ENCODE measurements at places on chromosomes 2 and 18.
A peak's percentile ranks its signal among the peaks of the same experiment; 100 is the strongest.

DNA sequence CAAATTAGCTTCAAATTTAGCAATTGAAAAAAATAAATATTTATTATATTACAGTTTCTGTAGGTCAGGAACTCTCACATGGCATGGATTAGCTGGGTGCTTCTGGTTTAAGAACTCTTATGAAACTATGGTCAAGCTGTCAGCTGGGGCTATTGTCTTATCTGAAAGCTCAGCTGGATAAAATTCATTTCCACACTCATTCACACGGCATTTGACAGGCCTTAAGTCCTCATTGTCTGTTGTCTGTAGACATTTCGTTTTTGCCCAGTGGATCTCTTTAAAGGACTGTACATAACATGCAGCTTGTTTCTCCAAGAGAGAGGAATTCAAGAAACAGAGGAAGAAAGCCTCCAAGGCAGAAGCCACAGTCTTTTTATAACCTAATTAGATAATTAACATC, 1556.8 kb upstream of the SLC39A10 start:
- no peak for DNase-seq

- no peak for DNase-seq
Observed at GRCh38 chr2:101096619-101097142, 54.5 kb downstream of the TBC1D8 start.

GRCh38 chr2:62423235-62423634, 82.8 kb downstream of the TMEM17 start:
- DNase-seq = no peak

GRCh38 chr2:156837635-156838370, 401.6 kb downstream of the GPD2 start:
- DNase-seq = no peak

DNA sequence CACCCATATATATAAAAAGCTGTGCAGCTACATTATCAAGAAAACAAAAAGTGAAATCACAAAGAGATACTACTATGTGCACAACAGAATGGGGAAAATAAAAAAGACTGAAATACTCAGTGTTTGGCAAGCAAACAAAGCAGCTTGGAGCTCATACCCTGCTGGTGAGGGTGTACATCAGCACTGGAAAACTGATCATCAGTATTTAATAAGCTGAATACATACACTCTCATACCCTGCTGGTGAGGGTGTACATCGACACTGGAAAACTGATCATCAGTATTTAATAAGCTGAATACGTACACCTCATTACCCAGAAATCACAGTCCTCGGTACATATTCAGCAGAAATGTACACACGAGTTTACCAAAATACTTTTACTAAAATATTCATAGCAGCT, 220.8 kb downstream of the SPP2 start:
- DNase-seq = no peak

GRCh38 chr18:28045176-28045810, 131.6 kb downstream of the CDH2 start:
- no peak for DNase-seq

DNA sequence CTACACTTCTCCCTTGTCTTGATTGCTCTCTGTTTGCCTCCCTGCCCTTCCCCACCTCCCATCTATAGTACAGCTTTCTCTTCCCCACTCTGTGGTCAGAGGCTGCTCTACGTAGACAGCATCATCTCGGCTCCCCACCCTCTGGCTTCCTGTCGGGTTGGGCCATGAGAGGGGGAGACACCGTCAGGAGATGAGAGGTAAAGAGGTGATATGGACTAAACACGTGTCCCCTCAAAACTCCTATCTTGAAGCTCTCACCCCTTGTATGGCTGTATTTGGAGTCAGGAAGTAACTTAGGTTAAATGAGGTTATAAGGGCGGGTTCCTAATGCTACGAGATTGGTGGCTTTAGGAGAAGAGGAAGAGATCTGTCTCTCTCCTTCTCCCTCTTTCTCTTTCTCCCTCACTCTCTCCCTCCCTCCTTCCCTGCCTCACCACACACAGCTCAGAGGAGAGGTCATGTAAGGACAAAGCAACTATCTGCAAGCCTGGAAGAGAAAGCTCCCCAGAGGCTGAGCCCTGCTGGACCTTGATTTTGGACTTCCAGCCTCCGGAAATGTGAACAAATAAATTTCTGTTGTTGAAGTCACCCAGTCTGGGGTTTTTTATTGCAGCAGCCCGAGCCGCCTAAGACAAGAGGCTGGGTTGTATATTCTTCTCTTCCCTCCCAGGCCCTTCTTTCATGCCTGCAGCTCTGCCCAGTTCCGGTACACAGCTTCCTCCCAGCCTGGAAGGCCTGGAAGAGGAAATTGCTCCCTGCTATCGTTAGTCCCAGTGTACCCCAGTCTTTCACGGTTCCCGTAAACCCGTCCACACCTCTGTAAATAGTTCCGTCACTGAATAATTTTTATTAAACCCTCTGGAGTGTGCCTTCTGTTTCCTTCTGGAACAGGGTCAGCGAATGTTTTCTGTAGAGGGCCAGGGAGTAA, 138.0 kb downstream of the AKAIN1 start:
- DNase-seq = peak; percentile 17

GRCh38 chr18:57802213-57803102, 657 bp downstream of the ATP8B1 start:
- no peak for DNase-seq

DNA sequence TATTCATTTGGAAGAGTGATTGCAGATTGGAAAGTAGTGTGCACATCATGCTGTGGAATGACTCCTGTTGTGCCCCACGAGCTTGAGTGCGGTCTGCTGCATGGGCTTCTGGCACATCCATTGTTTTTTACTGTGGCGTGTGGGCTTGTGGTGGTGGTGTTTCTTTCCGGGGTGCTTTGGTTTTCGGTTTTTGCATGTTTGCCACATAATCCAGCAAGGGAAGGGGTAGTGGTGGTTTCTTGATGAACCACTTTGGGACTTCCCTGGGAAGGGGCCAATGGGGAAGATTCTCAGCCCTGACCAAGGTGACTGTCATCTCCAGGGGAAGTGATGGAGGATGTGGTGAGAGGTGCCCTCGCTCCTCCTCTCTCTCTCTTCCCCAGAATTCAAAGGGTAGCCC, 57.0 kb downstream of the COA5 start:
- no peak for DNase-seq

GRCh38 chr18:69691008-69691760, 256.5 kb downstream of the CD226 start:
- no peak for DNase-seq

DNA sequence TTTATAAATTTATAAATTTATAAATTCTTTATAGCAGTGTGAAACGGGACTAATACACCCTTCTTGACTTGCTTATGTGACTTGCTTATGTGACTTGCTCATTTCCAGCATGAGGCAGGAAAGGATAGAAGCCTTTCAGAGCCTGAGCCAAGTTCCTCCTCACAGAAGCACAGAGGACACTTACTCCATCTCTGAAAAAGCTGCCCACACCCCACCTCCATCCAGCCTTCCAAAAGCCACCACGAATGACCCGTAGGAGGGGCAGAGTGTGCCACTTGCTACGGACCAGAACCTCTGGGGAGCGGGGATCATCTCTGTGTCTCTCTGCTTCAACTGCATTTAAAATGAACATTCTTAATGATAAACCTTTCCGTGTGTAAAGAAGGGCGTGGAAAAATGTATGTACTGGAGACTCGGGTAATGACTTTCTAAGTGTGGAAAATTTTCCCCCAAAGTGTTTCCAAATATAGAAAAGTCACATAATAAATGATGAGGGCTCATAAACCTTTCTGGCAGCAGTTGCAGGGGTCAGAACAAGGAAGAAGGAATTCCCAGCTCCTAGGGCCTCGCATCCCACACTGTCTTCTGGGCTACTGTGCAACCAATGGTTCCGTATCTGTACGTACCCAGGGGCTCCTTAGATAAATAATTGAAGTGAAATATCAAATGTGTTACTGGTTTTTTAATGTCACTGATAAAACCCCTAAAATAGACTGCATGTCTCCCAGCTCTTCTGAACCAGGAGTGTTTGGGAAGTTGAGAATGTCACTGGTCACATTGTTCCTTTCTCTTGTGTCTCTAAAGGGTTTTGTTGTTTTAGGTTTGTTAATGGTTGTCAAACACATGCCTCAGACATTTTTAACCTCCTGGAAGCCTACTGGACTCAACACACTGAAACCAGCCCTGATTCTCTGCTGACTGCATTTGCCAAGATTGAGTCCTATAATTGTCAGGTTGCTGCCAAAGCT, 104.5 kb upstream of the LTBP1 start:
- DNase-seq = no peak

DNA sequence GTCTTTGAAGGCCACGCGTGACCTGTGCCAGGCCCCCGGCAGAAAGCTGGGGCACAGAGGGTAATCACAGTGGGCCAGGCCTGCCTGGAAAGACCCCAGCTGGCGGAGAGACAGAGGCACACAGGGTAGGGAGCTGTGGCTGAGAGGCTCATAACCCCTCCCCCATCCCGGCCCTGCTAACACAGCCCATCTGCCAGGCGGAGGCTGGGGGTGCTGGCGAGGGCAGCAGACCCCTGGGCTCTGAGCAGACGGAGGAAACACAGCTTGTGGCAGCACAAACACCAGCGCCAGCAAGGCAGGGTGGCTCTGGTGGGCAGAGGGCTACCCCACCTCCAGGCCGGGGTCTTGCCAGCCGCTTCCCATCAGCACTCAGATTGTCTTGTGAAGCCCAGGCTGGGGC, 19.0 kb downstream of the HS6ST1 start:
- DNase-seq = no peak

DNA sequence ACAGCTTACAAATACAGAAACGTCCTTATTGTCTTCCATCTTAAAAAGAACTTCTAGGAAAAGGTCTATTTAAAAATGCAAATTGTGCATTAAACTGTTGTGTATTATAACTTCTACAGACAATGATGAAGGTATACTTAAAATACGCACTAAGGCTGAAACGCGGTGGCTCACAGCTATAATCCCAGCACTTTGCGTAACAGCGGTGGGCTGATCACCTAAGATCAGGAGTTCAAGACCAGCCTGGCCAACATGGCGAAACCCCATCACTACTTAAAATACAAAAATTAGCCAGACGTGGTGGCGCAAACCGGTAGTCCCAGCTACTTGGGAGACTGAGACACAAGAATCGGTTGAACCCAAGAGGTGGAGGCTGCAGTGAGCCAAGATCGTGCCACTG, 4.9 kb downstream of the CUL3 start:
- no peak for DNase-seq

- DNase-seq = peak; percentile 23
Observed at GRCh38 chr2:191566344-191566743, 111.6 kb upstream of the NABP1 start.

DNA sequence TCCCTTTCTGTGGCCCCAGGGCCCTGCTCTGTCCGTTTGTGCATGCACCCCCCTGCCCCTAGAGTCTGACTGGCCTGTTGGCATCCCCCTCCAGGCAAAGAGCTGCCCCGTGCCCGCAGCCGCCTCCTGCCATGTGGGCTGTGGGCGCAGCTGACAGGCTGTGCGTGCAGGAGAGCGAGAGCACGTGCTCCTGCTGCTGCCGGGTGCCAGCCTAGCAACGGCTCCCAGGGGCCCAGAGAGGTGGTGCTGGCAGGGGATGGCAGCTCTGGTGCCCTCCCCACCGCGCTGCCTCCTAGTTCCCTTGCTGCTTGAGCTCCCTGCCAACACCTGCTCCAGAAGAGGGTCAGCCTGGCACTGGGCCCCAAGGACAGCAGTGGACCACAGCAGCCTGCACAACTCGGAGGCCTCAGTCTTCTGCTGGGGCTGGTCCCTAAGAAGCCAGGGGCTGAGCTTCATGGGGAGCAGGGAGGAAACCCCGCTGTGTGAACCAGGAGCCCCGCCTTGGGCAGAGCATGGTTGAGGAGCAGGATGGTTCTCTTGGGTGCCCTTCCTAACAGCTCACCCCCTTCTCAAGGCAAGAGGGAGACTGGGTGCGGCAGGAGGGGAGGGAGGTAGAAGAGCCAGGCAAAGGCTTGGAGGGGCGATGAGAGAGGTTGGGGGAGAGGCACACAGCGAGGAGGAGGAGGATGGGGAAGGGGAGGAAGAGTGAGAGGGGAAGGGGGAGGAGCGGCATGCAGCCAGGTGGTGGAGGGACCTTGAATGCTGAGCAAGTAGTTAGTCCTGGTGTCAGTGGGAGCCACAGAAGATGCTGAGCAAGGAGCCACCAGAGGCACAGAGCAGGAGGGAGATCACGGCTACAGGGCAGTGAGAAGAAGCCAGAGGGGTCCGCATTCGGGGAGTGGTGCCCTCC, 23.8 kb upstream of the PTMA start:
- DNase-seq = peak; percentile 61

- no peak for DNase-seq
Observed at GRCh38 chr2:235561450-235561849, 67.6 kb downstream of the AGAP1 start.

GRCh38 chr2:234954551-234954992, 2.8 kb downstream of the SH3BP4 start:
- DNase-seq = no peak

DNA sequence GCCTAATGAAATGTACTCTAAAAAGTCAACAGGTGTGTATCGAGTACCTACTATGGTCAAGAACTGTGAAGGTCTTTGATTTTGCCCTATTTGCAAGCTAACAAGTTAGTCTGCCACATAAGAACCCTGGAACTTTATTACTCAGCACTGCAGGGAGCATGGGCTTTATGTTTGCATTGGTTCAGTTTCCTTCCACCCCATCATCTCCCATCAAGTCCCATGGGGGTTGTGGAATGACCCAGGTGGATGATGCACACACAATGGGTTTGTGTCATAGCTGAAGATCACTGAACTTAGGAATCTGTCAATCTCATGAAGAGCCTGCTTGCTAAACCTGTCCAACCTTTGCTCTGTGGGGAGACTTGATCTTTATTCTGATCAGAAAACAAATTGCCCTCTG, 265.5 kb downstream of the RPRM start:
- no peak for DNase-seq

- DNase-seq = no peak
Observed at GRCh38 chr2:173555833-173556232, 201.2 kb downstream of the CDCA7 start.

- DNase-seq = peak; percentile 89
Observed at GRCh38 chr2:102050854-102051391, 59.2 kb downstream of the IL1R2 start.

DNA sequence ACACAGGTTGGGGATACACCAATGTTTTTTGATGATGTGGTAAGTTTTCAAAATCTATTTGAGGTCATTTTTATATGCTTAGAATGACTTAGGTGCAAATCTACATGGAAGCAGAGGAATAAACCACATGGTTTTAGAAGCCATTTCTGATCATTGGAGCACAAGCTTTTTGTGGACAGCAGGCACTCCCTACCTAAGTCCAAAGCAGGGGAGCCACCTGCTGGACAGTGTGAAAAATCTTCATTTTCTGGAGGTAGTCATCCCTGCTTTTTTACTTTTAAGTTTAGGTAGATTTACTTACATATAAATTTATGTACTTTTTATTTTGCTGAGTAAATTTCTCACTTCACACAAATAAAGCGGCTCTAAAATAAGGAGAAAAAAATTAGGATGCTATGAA, 323.2 kb downstream of the PLCL1 start:
- peak; percentile 14 for DNase-seq
